Right ventricle myocardium superior (tissue), 1 donor: ENCODE measurements at places on chromosomes 16 and 17.

GRCh38 chr17:38892620-38893019, 22.8 kb downstream of the LASP1 start:
- no peak for DNase-seq

DNA sequence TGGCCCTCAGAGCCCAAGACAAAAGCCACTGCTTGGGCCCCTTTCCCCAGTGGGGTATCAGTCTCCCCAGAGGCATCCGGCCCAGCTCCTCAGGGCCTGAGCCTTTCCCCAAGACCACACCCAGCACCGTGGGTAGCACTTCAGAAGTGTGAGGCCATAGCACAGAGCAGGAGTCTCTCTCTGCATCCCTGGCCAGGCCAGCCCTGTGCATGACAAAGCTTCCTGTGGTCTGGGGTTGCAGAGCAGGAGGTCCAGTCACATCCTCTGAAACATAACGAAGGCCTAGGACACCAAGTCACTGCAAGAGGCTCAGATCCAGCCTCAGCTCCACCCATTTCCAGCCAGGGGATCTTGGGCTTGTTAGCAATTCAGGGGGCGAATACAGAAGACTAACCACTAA, 56.8 kb upstream of the ZNF423 start:
- no peak for DNase-seq

GRCh38 chr17:75301502-75302206, 12.4 kb upstream of the SLC25A19 start:
- DNase-seq = no peak

DNA sequence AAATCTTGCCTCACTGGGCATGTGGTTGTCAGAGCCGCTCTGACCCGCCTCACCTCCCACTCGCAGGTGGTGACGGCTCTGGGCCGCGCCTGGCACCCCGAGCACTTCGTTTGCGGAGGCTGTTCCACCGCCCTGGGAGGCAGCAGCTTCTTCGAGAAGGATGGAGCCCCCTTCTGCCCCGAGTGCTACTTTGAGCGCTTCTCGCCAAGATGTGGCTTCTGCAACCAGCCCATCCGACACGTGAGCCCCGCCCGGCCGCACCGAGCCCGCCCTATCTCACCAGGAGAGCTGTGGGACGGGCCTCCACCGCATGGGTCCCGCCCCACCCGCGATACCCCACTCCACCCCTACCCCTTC, 4.0 kb downstream of the TGFB1I1 start:
- DNase-seq = no peak

- no peak for DNase-seq
Measured at GRCh38 chr17:74732042-74732867, 4.8 kb upstream of the RAB37 start.

GRCh38 chr17:72372185-72372584, 251.4 kb downstream of the SOX9 start:
- no peak for DNase-seq

GRCh38 chr16:85448557-85449190, 164.4 kb upstream of the GSE1 start:
- no peak for DNase-seq

DNA sequence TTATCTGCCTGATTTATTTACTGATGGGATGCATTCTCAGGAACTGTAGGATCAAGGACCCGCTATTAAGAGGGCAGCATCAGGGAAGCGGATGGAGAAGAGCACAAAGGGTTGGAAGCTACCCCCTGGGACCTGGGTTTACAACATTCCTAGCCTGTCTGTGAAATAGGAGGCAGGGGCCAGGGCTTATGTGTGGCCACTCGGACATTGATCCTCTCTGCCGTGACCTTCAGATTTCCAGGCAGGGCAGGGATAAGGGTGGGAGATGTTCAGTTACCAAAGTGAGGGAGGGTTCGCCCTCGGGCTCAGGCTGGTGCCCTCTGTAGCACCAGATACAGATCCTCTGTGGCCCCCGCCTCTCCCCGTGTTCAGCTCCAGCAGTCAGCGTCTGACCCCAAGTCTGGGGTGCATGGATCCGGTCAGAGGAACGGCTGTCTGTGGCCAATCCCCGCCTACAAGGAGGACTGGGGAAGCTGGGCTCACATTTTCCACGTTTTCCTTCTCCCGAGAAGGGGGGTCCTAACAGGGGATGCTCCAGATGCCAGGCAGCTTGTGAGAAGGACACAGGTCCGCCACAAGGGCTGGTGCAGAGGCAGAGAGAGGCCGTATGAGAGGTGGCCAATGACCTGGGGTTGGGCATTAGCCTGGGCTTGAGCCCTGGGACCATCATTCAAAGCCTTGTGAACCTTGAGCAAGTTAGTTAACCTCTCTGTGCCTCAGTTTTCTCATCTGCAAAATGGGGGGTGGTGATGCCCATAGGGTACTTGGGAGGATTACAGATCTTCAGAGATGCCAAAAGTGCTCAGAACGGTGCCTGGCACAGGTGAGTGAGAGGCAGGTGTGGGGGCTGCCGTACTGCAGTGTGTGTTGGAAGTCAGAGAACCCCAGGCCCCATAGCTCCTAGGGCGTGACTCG, 48.3 kb downstream of the ATP2C2 start:
- DNase-seq = no peak

GRCh38 chr17:5825717-5826330, 241.5 kb upstream of the NLRP1 start:
- no peak for DNase-seq

DNA sequence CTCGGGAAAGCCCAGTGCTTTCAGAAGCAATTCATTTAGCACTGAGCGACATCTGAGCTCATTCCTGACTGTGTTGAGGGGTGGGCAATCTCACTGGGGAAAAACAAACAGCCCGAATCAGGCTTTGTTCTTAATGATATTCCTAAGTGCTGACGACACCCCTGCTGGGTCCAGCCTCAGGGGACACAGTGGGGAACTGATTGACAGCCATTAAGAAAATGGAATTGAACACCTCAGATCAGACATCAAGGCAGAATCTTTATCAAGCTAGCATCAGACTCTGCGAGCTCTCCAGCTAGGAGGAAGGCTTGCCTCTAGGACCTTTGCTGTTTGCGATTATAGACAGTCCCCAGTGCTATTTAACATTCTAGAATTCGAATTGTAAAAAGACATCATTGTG, 22.5 kb upstream of the LYRM9 start:
- no peak for DNase-seq

DNA sequence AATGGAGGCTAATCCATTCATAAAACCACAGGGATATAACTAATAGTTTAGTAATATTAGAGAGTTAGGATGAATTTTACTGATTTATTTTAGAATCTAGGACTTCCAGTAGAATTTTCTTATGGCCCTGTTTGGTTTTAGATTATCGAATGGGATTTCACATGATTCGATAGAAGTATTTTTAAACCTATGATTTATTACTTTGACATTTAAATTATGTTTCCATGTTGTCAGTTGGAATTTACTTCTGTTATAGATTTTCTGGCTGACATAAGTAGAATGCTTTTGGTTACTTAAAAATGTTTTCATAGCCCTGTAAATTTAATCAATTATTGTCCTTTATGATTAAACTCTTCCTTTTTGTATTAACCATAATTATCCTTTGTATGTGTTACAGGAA, 158.8 kb downstream of the CHD9 start:
- no peak for DNase-seq

- DNase-seq = no peak
Measured at GRCh38 chr17:80021600-80021999, 14.1 kb downstream of the TBC1D16 start.

- DNase-seq = no peak
Measured at GRCh38 chr17:51946311-51946710, 212.2 kb downstream of the CA10 start.

- no peak for DNase-seq
Measured at GRCh38 chr17:68812876-68813584, 142.2 kb downstream of the ABCA8 start.

DNA sequence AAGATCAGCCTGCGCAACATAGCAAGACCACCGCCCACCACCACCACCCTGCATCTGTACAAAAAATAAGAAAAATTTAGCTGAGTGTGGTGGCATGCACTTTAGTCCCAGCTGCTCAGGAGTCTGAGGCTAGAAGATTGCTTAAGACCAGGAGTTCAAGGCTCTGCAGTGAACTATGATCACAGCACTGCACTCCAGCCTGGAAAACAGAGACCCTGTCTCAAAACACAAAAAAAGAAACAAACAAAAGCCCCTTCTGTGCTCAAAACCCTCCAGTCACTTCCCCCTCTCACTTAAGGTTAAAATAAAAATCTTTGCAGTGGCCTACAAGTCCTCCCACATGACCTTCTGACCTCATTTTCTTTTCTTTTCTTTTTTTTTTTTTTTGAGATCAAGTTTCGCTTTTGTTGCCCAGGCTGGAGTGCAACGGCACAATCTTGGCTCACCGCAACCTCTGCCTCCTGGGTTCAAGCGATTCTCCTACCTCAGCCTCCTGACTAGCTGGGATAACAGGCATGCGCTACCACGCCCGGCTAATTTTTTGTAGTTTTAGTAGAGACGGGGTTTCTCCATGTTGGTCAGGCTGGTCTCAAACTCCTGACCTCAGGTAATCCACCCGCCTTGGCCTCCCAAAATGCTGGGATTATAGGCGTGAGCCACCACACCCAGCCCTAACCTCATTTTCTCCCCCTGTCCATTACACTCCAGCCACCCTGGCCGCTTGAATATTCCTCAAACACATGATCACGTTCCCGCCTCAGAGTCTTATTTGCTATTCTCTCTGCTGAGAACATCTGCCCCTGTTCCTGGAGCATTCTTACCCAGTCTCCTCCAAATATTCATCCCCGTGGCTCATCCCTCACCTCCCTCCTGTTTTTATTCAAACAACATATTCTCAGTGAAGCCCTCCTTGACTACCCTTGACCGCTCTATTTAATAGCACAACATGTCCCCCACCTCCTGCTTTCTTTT, 126.6 kb upstream of the MED13 start:
- no peak for DNase-seq

DNA sequence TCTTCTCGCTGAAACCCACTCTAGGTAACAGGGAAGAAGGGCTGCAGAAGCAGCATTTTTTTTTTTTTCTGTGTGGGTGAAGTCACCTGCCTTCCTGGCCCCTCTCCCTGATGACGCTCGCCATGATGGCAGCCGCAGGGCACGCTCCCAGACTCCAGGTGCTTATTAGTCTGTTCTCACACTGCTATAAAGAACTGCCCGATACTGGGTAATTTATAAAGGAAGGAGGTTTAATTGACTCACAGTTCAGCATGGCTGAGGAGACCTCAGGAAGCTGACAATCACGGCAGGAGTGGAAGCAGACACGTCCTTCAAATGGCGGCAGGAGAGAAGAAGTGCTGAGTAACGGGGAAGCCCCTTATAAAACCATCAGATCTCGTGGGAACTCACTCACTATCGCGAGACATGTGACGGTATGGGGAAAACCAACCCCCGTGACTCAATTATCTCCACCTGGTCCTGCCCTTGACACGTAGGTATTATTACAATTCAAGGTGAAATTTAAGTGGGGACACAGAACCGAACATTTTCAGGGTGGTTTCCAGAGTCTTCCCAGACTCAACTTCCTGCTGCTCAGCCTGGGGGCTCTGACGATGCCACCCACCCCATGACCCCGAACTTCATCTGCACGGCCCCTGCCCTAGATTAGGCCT, 34.9 kb upstream of the NLRP1 start:
- DNase-seq = no peak

- DNase-seq = no peak
Measured at GRCh38 chr16:2282866-2283555, 15.1 kb upstream of the RNPS1 start.

- DNase-seq = no peak
Measured at GRCh38 chr17:50188921-50189549, 12.4 kb downstream of the COL1A1 start.

DNA sequence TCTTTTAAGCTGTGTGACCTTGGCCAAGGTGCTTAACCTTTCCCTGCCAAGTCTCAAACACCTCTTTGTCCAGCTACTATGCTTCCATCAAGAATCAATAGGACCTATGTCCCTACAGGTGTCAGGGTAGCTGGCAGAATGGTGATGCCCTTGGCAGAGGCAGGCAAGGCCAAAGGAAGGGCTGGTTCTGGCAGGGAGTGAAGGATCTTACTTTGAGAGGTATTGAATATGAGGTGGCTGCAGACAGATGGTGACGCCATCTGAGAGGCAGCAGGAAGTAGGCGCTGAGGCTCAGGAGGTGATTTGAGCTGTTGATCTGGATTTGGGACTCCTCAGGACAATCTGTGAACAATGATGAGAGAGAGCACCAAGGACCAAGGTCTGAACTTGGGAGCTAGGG, 12.5 kb downstream of the ABCC3 start:
- DNase-seq = no peak

- no peak for DNase-seq
Measured at GRCh38 chr16:83316458-83316857, 491.3 kb upstream of the HSBP1 start.

DNA sequence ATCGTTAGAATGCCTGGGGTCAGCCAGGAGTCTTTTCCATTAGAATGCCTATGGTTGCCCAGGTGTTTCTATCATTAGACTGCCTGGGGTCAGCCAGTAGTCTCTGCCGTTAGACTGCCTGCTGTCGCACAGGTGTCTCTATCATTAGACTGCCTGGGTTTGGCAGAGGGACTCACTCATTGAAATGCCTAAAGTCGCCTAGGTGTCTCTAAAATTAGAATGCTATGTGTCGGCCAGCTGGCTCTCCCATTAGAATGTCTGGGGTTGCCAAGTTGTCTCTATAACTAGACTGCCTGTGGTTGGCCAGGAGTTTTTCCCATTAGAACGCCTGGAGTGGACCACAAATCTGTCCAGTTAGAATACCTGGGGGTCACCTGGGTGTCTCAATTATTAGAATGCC, 2266.5 kb downstream of the TP53TG3F start:
- no peak for DNase-seq

DNA sequence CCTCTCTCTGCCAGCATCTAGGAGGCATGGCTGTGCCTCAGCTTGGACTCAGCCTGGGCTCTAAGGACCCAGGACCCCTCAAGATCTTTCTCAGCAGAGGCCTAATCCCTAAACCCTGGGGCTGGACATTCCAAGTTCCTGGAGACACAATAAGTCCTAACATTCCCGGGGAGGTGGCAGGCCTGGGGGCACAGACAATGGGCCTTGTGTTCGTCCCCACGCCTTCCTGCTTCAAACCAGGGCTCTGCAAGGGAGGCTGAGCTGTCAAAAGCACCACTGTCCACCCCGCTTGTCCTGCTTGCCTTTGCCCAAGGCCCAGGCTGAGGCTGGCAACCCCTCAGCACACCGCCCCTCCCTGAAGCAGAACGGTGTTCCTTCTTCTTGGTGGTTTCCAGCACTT, 13.7 kb downstream of the SDK2 start:
- DNase-seq = peak; percentile 13

- DNase-seq = no peak
Measured at GRCh38 chr17:62724398-62725146, 83.5 kb downstream of the MARCHF10 start.

DNA sequence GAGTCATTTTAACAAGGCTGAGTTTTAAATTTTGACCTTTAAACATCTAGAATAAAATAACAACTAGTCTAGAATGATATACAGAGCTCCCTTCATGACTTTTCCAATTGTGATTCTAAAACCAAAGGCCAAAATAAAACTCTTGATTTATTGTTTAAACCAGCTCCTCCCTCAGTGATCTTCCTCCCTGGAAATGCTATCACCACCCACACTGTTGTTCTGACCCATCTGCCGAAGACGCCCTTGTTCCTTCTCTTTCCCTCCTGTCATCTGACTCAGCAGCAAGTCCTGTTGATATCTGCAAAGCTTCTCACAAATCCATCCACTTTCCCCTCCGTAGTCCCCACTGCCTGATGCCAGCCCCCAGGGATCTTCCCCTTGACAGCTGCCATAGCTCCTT, 231.6 kb upstream of the DYNLRB2 start:
- DNase-seq = no peak
